MV-4-11 (cell line): ENCODE measurements at places on chromosomes 16 and 17.
A peak's percentile ranks its signal among the peaks of the same experiment; 100 is the strongest.

- DNase-seq, result no peak
Measured at GRCh38 chr17:56867948-56868376, 34.0 kb downstream of the DGKE start.

DNA sequence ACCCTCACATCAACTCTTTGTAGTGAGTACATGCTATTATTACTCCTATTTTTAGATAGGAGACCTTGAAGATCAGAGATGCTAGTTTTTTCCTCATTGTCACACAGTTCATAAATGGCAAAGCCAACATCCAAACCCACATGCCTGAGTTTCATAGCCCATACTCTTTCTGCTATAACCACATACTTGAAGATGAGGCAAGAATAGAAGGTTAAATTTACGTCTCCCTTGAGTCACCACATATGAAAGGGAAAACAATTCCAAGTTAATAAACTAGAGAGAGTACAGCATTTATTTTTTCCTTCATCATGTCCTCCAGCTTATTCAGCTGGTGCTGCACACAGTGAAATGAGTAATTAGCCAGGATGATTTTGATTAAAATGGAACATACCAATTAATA is 23.7 kb downstream of the NUDT7 start:
- peak; percentile 43 for DNase-seq

DNA sequence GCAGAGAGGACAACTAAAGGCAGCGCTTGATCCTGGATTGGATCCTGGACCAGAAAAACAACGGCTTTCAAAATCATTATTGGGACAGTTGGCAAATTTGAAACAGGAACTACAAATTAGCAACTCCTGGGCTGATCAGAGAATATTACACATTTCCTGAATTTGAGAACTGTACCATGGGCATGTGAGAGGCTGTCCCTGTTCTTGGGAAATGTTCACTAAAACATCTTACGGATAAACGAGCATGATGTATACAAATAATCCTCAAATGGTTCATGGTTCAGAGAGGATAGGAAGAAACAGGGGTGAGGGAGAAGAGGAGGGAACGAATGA is 2.3 kb upstream of the ITGAE start:
- DNase-seq, result peak; percentile 84

- peak; percentile 85 for DNase-seq
Measured at GRCh38 chr16:31200821-31201568, 1.6 kb downstream of the PYCARD start.

- no peak for DNase-seq
Measured at GRCh38 chr17:11122908-11123307, 118.1 kb upstream of the SHISA6 start.

DNA sequence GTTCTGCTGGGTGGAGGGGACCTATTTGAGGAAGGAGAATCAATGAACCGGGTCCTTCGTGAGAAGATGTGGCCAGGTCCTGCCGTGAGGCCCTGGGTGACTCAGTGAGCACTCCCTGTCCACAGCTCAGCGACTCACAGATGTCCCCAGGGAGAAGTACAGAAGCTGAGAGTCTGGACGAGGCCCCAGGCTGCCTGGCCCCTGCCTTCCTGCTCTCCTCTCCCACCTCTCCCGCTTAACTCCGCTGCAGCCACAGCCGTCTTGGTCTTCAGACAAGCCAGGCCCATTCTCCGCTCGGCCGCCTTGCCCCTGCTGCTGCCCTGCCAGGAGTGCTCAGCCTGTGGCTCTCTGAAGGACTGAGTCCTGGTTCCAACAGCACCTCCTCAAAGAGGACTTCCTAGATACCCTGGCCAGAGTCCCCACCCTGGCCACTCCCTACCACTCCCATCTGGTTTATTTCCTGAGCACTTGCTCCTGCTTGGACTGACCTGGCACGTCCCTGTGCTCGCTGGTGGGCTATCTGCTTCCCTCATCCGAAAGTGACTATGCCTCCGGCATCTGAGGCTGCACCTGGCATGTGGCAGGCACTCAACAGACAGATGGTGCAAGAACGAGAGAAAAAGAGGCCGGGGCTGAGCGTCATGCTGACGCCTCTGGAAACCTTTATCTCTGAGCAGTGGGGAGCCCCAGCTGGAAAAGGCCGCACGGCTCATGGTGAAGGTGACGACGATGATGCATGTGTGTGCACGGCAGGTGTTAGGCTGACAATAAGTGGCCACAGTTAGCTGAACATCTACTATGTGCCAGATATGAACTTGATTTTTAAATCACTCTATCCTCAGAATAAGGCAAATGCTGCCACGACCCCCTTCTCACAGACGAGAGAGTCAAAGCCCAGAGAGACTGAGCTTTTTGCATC is 9.2 kb upstream of the TNFRSF13B start:
- peak; percentile 33 for DNase-seq

GRCh38 chr17:2178798-2179501 is 124.0 kb downstream of the HIC1 start:
- no peak for DNase-seq

DNA sequence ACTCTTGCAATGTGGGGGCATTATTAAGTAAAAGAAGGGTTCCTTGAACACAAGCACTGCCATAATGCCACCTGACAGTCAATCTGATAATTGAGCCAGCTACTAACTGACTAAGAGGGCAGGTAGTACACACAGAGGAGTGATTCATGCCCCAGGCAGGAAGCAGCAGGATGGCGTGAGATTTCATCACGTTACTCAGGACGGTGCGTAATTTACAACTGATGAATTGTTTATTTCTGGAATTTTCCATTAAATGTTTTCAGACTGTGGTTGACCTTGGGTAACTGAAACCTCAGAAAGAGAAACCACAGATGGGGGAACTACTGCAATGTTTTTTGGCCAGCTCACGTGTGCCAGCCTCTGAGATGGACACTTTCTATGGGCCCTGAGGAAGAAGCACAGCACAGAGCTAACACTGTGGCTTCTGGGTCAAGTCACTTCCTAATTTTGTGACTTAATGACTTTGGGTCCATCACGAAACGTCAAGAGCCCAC is 46.7 kb downstream of the C17orf67 start:
- DNase-seq, result peak; percentile 100

- no peak for DNase-seq
Measured at GRCh38 chr17:42754782-42755181, 6.2 kb upstream of the RAMP2 start.

DNA sequence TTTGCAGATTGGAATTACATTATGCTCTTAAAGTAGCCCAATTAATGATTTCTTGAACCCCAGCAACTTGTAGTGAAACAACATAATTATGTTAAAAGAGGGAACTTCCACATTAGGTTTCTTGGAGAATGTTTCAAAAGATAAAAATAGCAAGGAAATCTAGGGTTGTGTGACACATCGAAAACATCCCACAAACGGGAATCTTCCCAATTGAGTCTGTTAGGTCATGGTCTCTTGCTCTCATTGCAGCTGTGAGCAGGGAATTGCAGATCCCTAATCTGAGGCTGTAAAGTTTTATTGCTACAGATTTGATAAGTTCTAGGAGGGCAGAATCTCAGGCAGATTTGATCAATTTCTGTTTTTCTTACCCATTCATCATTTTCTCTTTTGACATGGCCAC is 6.7 kb upstream of the LPO start:
- peak; percentile 46 for DNase-seq

DNA sequence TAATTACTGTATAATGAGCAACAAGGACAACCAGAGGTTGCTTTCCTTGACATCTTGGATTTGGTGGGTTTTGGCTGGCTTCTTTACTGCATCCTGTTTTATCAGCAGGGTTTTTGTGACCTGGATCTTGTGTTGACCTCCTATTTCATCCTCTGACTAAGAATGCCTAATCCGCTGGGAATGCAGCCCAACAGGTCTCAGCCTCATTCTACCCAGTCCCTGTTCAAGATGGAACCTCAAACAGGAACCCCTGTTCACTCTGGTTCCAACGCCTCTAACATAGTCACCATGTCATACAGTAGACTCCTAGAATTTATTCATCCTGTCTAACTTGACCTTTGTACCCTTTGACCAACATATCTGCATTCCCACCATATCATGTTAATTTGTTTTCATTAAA is 183.8 kb upstream of the SOX9 start:
- DNase-seq, result no peak

- DNase-seq, result no peak
Measured at GRCh38 chr17:3440451-3440850, 6.8 kb upstream of the OR1E2 start.

DNA sequence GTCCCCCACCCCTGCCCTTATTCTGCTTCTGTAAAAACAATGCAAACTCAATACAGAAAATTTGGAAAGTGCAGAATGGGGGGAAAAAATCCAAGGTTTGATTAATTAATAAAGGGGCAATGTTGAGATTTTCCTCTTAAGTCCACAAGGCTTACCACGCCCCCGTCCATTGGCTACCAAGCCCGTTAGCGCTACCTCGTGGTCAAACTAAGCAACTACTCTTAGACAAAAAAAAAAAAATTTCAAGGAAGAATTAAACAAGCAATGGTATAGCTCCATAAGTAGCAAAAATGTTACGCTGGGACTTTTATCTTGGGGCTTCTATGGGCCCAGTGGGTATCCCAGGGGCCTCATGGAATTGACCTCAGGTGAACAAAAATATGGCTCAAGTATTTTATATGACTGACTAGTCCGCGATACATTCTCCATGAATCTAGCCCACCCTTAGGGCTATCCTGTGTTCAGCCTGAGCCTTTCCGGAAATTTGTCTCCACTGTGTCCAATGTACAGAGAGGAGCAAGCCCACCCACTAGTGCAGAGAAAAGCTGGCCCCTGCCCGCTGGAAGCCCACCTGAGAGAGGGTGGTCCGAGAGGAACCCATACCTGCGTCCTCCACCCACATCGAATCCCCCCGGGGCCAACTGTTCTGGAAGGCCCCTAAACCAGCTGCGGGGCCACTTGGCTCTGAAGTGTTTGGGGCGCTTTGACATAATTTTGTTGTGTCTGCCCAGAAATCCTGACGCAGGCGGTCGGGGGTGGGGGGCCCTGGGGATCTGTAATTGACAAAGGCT is 19.1 kb upstream of the TEX2 start:
- peak; percentile 77 for DNase-seq

GRCh38 chr17:16352303-16352666 is 984 bp downstream of the CENPV start:
- no peak for DNase-seq

GRCh38 chr17:37100231-37100630 is 151.5 kb downstream of the AATF start:
- peak; percentile 88 for DNase-seq

DNA sequence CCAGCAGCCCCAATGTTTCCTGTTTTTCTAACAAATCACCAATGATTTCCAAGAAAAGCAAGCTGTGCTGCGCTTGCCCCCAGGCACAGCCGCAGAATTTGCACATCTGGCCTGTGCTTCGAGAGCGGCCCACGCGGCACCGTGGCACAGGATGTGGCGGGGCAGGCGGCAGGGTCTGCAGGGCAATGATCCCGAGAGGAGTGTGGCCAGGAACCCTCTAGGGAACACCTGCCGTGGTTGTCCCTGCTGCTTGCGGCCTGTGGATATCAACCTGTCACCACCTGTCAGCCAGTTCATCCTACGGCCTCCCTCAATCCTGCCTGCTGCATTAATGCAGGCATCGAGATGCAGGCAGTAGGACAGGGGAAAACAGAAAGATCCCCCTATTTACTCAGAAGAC is 24.0 kb downstream of the PIK3R5 start:
- DNase-seq, result peak; percentile 19

DNA sequence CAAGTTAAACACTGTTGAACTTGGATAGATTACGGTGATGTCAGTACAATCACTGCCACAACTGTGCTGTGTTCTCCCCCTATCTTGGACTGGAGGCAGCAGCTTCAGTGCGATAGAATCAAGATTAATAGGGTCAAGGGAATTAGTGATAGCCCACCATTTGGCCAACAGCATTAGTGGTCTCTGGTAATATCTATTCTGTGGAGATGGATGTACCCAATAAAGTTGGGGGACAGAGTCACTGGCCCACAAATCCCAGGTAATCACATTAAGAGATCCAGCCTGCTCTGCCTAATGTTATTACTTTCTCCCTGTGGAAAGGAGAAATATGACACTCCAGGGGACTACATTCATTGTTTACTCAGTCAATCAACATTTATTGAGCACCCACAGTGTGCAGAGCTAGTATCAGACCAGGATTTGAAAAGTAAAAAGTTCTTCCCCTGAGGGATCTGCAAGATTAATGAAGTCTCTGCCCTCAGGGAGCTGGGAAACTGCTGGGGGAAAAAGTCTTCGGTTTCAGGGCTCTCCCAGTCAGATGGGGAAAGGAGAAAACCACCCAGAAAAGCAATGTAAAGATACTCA is 23.6 kb upstream of the ATP5MC1 start:
- DNase-seq, result no peak

DNA sequence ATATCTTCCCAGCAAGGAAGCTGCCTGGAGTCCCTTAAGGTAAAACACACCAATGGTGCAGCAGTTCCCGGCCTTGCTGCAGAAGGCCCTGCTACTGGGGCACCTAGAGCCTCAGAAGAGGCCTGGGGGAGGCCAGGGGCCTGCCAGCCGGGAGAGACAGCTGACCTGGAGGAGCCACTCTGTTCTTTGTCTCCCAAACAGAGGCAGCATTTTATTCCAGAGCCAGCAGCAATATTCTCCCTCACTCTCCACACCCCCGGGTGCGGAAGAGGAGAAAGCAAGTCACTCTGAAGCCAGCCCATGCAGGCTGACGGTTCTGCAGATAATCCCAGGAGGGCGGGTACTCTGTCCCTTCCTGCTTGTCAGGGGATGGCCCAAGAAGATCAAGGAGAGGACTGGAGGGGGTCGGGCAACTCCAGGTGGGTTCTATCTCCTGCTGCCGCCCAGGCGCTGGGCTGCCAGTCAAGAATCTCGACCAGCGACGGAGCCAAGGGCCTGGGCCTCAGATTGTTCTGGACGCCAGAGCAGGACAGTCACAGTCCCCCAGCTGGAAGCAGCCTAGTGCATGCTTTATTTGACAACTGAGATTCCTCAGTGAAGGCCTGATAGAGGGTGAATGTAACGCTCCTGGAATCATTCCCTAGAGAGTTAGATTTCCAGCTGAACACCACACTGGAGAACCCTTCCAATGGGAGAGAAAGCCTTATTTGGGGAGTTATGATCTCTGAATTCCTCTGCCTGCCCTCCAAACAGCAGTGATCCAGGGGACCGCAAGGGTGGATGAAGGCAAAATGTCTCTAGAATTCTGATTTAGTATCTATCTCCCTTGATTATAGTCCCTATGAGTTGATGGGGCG is 1.1 kb upstream of the KIFC3 start:
- DNase-seq, result no peak

DNA sequence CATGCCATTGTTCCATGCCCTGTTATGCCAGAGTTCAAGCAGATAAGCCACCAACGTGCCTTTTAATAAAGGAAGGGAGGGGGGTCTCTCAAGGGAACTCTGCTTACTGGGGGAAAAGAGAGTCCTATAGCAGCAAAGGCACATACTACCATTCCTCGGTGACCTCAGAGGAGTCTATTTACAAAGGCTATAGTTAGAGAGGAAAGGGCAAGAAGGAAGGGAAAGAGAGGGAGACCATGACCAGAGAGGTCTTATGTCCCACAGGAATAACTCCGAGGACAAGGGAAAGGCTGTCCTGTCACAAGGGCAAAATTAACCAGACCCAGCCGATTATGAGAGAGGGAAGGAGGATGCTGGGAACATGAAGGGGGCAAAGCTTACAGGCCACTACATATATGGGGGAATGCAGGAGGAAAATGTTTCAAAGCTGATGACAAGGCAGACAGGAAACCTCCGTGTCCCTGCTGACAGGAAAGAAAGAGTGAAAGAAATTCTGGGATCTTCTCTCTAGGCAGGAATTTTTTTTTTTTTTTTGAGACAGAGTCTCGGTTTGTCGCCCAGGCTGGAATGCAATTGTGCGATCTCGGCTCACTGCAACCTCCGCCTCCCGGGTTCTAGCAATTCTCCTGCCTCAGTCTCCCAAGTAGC is 51.5 kb downstream of the HIC1 start:
- DNase-seq, result no peak
